ENCODE measurements at places on chromosomes 3 and 15.

DNA sequence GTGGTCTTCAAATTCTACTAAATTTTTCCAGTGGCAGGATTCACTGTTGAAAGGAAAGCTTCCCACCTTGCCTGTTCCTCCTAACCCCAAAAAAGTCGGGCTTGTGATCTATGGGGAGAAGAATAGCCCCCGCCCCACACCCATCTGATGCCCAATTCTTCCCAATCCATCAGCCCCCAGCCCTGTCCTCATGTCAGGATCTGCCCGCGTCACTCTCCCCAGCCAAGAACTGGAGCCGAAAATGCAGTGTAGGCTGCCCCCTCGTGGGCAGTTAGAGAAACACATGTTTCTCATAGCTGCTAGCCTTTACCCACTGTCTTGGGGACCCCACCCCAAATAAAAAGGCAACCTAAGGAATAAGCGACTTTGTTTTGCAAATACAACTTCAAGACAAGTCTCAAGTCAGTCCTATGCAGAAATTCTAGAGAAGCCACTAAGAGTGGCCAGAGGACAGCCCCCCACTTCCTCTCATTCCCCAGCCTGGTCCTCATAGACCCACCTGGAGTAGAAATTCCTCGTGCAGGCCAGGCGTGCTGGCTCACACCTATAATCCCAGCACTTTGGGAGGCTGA, 13.0 kb upstream of the CSK start:
- DNase-seq = no peak

- no peak for DNase-seq
These were observed 19.6 kb upstream of the DGKG start for GRCh38 chr3:186381424-186382216.

DNA sequence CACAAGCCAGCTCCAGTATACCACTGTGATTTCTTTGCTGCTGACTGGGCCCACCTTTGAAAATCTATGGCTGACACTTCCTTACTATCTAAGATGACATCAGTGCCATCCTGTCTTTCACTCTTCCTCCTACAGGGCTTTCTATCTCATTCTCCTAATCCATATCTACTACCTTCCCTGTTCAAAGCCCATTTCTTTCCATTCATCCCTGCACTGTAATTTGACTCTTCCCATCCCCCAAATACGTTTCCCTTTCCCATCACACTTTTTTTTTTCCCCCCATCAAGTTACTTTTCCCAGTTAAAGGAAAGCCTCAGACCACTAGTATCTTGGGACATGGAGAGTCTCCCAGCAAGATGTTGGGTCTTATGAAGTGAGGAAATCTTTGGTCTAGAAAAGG, 136.7 kb downstream of the AKAP13 start:
- no peak for DNase-seq

DNA sequence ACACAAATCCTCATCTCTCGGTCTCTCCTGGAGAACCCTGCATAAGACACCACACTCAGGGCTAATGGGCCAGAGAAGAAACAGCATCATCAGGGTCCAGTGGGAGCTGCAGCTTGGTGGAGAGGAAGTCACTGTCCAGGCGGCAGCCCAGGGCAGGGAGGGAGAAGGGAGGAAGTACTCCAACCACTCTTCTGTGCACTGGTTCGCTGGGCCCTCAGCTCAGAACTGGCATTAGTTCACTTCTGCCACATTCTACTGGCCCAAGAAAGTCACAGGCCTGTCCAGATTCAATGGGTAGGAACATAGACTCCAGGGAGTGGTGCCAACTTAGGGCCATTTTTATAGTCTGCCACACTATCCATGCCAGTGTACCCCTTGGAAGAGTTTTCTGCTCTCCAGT, 169.0 kb downstream of the ABHD5 start:
- peak; percentile 27 for DNase-seq

- no peak for DNase-seq
These were observed 47.8 kb downstream of the SPRED1 start for GRCh38 chr15:38300395-38300794.

DNA sequence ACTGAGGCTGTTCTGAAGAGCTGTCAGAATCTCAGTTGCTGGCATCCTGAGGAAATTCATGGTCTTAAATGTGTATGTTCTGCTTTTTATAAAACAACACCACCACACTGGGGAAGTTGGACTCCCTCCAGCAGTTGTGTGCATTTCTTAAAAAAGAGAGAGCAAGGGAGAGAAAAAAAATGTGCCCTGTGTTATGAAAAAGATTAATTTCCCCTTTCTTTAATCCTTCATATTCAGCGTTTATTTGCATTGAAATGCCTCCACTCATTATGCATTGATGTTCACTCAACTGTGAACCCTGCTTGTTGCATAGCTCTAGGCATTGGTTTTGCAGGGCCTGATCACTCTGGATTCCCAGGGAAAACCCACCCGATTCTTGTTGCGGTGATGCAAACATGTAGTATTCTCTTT, 4.4 kb upstream of the ZNF609 start:
- no peak for DNase-seq

GRCh38 chr15:40310001-40310959, 2.5 kb upstream of the PLCB2 start:
- no peak for DNase-seq

DNA sequence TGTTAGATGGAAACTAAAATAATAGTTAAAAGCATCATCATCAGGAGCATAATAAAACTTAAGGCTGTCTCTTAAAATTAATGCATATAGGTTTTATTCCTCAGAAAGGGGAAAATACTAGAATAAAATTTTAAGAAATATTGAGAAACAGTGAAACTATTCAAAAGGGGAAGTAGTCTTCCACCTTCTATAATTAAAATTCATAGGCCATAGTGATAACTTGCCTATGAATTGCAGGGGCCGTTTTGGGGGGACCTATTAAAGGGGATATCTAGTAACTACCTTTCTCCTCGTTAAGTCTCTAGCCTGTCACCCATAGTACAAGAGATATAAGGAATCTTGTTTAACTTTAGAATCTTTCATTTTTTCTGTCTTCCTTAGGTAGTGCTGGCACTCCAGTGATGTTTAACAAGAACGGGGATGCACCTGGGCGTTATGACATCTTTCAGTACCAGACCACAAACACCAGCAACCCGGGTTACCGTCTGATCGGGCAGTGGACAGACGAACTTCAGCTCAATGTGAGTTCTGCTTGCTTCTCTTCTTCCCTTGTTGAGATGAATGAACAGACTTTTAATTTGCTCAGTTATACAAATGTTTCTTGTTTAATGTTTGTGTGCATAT, 600.4 kb downstream of the GRM7 start:
- no peak for DNase-seq

- no peak for DNase-seq
These were observed 685.7 kb downstream of the MECOM start for GRCh38 chr3:168977716-168978374.

DNA sequence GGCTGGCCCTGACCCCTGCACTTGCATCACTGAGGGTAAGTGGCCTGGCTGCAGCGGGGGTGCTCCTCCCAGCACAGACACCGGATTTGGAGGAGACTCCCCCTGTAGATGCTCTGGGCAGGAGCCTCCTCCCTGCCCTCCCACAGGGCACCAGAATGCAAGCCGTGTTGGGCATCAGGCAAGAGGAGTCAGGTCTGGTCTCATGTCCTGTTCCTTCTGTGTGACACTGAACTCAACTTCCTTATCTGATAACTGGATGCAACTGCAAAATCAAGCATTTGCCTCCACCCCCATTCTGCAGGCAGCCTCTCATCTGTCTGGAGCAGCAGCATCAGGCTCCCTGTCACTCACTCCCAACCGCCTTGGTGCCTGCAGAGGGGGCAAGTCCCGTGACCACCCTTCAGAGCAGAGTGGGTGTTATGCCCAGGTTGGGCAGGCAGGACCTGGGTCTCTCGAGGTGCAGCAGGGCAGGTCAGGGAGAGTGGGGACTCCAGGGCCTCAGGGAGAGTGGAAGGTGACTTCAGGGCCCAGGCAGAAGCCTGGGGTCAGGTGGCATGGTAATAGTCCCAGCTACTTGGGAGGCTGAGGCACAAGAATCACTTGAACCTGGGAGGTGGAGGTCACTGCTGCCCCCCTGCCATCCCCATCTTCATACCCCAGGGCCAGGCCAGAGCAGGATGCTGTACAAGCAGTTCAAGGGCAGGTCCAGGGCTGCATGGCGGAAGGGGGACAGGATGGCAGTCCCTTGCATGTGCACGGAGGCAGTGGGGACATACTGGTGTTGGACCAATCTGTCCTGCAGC, 10.5 kb upstream of the RPL29 start:
- no peak for DNase-seq

DNA sequence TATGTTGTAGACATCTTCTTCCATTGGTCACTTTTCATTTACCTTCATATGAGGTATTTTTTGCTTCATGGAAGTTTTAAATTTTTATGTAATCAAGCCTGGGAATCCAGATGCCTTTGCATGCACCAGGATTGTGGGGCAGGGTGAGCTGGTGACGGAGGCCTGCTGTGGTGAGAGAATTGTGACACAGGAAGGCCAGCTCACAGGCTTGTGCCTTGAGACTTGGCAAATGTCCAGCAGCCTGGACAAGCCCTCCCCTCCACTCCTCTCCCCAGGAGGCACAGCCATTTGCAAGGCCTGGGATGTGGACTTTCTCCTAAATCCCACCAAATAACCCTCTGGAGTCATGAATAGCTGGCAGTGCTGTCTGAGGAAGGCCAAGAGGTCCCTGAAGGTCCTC, 67.4 kb downstream of the RHCG start:
- no peak for DNase-seq

GRCh38 chr3:41216993-41217392, 17.7 kb downstream of the CTNNB1 start:
- DNase-seq = no peak

DNA sequence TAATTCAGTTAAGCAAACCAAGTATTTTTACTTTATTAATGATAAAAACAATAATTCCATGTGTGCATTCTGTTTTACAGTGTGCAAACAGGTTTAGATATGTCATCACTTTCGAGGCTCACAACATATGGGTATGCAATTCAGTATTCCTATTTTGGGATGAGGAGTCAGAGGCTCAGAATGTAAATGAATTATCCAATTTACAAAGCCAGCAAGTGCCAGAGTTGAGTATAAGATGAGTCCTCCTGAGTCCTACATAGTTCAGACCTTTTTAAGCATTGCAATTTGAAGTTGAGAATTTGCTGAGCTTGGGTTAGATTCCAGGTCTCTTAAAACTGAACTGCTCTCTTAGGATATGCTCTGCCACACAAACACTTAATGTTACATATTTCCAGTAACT, 424.2 kb upstream of the ROBO2 start:
- no peak for DNase-seq

GRCh38 chr3:114624571-114625181, 330.8 kb downstream of the TIGIT start:
- DNase-seq = peak; percentile 97

DNA sequence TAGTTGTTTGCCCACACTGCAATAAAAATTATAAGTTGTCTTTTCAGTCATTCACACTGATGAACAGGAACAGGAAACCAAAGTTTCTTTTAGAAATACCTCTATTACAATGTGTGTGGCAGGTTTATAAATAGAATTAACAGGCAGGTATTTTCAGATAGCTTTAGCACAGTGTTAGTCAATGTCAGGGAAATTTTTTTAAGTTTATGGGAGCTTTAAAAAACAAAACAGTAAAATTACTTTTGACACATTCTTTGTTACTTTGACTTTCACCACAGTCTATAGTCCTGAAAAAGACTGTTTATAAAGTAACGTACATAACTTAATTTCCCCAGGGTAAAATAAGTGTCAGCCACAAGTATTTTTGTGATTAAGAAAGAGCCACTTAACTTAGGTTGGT, 38.1 kb downstream of the SERPINI1 start:
- no peak for DNase-seq

DNA sequence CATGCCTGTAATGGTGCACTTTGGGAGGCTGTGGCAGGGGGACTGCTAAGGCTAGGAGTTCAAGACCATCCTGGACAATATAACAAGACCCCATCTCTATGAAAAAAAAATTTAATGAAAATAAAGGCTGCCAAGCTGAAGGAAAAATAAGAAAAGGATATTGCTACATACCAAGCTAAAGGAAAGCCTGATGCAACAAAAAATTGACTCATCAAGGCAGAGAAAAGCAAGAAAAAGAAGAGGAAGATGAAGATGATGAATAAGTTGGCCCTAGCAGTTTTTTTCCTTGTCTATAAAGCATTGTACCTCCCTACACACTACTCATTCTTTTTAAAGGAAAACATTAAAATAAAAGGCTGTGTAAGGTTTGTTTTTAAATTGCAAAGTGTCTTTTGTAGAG, 441.9 kb upstream of the MDFIC2 start:
- DNase-seq = no peak

- DNase-seq = no peak
These were observed 202.7 kb upstream of the KBTBD8 start for GRCh38 chr3:66795365-66795764.

DNA sequence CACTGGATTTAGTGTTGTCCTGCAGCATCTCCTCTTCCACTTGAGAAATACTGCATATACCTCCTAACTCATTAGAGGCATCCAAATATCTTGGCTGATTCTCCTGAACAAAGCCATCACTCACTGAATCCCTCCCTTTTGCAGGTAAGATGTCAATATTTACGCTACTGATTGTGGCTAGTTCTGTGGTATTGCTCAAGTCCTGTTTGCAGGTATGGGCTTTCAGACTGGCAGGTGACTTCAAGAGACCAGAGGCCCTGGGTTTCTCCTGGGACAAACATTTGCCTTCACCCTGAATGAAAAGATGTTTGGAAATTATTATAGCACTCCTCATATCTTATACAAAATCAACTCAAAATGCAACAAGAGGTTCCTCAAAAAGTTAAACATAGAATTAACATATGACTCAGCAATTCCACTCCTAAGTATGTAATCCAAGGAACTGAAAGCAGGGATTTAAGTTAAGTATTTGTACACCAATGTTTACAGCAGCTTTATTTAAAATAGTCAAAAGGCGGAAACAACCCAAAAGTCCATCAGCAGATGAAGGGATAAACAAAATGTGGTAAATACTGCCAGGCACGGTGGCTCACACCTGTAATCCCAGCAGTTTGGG, 18.6 kb downstream of the NEK4 start:
- DNase-seq = no peak

GRCh38 chr15:65211482-65211982, 259 bp upstream of the CILP start:
- no peak for DNase-seq

DNA sequence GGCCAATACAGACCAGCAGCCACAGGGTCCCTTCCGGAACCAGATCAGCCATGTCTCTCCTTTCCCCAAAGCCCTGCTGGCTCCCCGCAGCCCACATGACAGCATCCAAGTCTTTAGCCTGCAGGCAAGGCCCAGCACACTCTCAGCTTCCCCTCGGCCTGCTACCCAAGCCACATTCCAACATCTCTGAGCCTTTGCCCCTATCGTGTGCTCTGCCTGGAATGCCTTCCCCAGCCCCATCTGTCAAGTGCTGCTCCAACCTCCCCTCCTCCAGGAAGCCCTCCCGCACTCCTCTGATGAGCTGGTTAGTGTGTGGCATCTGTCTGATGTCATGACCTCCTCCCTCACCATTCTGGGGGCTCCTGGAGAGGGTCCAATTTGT, 8.5 kb downstream of the PLXND1 start:
- no peak for DNase-seq

- no peak for DNase-seq
These were observed 330.3 kb downstream of the SHQ1 start for GRCh38 chr3:72517921-72518424.

GRCh38 chr3:132654190-132654589, 5.4 kb downstream of the ACAD11 start:
- DNase-seq = no peak

- no peak for DNase-seq
These were observed 1.2 kb downstream of the UROC1 start for GRCh38 chr3:126516152-126516935.

- DNase-seq = no peak
These were observed 27.6 kb downstream of the ALS2CL start for GRCh38 chr3:46665763-46666452.

- DNase-seq = no peak
These were observed 58.5 kb downstream of the CPA3 start for GRCh38 chr3:148923592-148923991.

Data from ascending aorta (tissue), 2 donors.